ENCODE measurements at places on chromosomes 1 and 21.

DNA sequence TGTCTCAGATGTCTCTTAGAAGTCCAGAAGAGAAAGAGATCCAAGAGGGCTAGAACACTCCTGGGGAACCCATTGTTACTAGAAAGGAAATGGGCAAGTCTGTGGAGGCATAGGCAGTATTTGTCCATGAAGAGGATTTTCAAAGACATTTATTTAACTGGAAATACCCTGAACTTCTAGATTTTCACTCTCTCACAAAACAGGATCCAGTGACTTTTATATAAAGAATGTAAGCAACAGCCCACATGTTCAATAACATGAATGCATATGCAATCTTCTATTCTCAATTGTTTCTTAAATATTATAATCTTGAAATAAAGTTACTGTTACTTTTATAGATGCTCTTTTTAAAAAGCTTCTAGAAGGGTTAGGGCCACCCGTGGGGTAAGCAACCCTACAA is 53.4 kb downstream of the TBX15 start:
- DNase-seq = no peak

DNA sequence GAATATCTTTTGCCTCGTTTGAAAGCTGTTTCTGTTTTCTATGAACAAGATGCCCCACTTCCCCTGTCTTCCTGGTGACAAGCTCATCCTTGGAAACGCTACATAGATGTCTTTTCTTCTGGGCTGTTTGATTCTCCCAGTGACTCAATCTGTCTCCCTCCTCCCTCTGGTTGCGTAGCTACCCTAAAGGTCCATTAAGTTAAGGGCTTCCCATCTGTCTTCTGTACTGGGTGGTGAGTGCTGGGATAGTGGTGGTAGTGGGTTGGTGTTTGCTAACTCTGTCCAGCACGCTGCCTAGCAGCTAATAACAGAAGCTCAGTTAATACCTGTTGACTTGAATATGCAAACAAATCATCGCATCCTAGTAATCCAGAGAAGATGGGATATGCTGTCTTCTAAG is 50.2 kb upstream of the GCLM start:
- DNase-seq = no peak

- no peak for DNase-seq
Observed at GRCh38 chr1:29355375-29355774, 119.1 kb downstream of the PTPRU start.

- no peak for DNase-seq
Observed at GRCh38 chr1:165632152-165632469, 1.1 kb downstream of the MGST3 start.

- no peak for DNase-seq
Observed at GRCh38 chr1:36781098-36781497, 253.2 kb downstream of the GRIK3 start.

GRCh38 chr1:58585166-58585565 is 8.1 kb upstream of the TACSTD2 start:
- no peak for DNase-seq

- DNase-seq = no peak
Observed at GRCh38 chr1:31577515-31578192, 1.3 kb downstream of the TINAGL1 start.

DNA sequence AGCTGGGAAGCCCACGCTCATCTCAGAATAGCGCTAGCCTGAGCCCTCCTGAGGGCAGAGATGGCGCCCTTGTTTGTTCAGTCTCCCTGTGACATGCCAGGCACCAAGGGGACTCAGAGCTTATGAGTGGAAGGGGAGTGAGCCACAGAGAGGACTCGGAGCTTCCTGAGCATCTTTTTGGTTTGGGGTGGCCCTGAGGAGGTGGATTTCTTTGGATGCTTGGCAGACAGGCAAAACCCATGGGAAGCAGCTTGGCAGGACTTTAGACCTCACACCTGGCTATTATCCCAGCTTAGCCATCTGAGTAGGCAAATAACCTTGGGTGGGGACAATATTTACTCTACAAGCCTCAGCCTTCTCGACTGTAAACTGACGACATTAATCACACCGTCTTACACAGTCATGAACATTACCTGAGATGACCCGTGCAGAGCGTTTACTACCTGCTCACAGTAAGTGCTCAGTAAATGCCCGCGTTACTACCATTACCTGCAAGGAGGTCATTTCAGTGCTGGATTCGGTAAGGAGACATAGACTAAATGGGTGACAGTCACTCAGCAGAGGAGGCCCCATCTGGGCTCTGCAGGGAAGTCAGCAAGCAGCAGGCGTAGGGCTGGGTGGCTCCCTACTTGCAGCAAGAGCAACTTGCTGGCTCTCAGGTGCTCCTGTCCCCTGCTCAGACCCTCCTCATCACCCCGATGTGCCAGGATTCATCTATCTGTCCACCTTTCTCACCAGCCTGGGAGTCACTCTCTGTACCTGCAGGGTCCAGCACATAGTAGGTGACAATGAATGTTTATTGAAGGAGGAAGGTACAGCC is 54.9 kb downstream of the KLHDC7A start:
- no peak for DNase-seq

- no peak for DNase-seq
Observed at GRCh38 chr21:39022863-39023693, 160.2 kb downstream of the PSMG1 start.

DNA sequence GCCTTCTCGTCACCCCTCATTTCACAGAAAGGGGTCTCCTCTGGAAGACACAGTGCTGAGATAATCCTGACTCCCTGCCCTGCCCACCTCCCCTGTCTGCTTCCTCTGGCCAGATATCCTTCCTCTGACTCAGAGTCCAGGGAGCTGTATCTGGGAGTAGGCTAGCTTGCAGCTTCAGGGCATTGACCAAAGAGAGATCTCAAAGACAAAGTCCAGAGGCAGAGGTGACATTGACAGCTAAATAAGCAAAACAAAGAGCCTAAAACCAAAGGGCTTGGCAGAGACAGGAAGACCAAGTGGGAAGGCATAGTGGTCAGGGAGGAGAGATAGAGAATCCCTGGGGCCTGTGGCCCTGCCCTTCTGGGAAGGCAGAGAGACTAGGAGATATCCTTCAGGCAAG is 64.9 kb downstream of the TNR start:
- no peak for DNase-seq

- no peak for DNase-seq
Observed at GRCh38 chr1:236516929-236517704, 6.7 kb upstream of the LGALS8 start.

DNA sequence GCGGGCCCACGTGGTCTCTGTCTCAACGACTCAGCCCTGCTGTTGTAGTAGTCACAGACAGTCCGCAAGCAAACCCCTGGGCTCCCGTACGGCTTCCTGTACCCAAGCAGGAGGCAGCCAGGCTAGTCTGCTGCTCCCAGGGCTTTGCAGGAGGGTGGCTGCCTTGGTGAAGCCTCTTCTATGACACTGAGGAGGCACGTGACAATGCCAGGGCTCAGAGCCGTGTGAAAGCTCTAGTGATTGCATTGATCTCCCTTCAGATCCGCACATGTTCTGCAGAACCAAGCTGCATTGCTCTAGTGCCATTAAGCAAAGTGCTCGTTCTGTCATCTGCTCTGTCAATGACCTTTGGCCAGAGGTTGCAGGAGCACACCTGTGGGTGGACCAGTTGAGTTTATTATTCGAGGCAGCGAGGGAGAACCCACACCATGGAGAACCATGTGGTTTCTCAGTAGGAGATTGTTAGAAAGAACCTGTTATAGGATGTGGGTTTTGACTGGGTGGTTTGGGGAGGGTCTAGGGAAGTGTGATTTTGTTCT is 18.0 kb downstream of the UMODL1 start:
- no peak for DNase-seq

GRCh38 chr1:3240524-3241235 is 171.7 kb downstream of the PRDM16 start:
- DNase-seq = no peak

GRCh38 chr1:51514733-51515132 is 4.3 kb downstream of the EPS15 start:
- no peak for DNase-seq

DNA sequence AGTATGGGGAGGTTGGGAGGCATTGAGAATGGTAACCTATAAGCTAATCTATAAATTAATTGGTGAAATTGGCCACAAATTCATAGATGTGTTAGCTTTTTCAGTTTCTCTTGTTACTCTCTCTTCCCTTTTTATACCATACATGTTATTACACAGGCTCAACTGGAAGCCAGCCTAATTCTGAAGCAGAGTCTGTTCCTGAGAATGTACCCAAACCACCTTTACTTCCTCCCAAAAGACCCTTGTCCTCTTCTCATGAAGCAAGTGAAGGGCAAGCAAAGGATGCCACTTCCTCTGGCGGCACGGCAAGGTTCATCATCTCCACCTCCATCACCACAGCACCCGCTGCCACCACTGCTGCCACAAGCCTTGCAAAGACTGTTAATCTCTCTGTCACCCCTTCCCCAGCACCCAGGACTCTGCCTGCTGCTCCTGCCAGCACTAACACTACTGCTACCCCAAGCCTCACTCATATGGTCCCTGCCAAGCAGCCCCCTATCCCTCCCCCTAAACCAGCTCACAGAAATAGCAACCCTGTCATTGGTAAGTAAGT is 39.5 kb upstream of the RCC1 start:
- DNase-seq = no peak

DNA sequence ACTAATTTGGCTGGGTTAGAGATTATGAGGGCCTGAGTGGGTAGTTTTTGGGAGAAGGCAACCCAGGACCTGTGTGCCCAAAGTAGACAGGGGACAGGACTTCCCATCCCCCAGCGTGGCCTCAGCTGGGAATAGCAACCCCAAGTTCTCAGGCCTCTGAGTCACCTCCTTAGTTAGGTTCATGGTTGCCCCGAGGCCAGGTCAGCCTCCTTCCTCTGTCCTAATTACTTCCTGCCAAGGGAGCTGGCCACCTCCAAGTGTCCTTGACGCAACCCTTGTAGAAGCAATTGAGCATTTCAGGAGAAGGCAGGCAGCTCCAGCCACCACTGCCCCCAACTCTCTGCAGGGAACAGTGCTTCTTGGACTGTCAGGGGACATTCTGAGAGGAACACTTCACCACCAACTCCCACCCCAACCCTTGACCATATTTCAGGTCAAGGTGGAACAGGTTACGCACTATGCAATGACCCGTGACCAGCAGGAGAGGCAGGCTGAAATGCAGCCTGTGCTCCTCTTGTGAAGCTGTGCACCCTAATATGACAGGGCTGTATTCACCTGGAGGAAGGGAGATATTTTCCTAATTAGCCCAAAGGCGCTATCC is 5.1 kb upstream of the NT5C1A start:
- DNase-seq = peak; percentile 68

GRCh38 chr1:160850541-160850940 is 12.1 kb downstream of the CD244 start:
- no peak for DNase-seq

DNA sequence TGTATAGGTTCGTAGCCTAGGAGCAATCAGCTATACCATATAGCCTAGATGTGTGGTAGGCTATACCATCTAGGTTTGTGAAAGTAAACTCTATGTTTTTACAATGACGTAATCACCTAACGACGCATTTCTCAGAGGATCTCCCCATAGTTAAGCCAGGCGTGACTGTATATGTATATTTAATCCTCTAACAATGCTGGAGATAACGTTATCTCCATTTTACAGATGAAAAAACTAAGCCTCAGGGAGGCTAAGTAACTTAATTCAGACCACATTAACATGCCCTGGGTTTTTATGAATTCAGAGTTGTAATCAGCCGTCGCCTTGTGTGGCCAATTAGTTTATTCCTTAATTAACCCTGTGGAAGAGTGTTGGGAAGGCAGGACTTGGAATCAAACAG is 107.7 kb upstream of the PLXNA2 start:
- DNase-seq = no peak

GRCh38 chr1:111225717-111226400 is 1.7 kb upstream of the CHI3L2 start:
- no peak for DNase-seq

GRCh38 chr1:112687361-112687760 is 12.9 kb downstream of the MOV10 start:
- no peak for DNase-seq

DNA sequence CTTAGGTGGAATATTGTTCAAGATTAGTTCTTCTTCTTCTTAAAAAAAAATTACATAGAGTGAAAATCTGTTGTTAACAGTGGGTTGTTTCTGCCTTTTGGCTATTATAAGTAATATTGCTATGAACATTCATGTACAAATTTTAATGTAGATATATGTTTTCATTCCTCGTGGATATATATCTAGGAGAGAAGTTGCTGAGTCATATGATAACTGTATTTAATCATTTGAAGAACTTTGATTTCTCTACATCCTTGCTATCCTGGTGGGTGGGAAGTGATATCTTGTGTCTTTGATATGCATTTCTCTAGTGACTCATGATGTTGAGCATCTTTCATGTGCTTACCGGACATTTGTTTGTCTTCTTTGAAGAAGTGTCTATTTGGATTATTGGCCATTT is 29.9 kb downstream of the MAST2 start:
- no peak for DNase-seq

GRCh38 chr1:12464598-12465056 is 153.4 kb downstream of the DHRS3 start:
- no peak for DNase-seq

GRCh38 chr21:27557356-27557755 is 590.5 kb upstream of the ADAMTS5 start:
- DNase-seq = no peak

- no peak for DNase-seq
Observed at GRCh38 chr21:22842875-22843274, 1844.7 kb downstream of the NCAM2 start.

GRCh38 chr1:226764533-226764932 is 25.5 kb upstream of the ITPKB start:
- no peak for DNase-seq

GRCh38 chr1:41436281-41437010 is 48.0 kb downstream of the EDN2 start:
- DNase-seq = no peak

GRCh38 chr21:37199057-37199924 is 67.8 kb downstream of the VPS26C start:
- DNase-seq = no peak

- no peak for DNase-seq
Observed at GRCh38 chr1:54487571-54488050, 60.4 kb upstream of the ACOT11 start.

DNA sequence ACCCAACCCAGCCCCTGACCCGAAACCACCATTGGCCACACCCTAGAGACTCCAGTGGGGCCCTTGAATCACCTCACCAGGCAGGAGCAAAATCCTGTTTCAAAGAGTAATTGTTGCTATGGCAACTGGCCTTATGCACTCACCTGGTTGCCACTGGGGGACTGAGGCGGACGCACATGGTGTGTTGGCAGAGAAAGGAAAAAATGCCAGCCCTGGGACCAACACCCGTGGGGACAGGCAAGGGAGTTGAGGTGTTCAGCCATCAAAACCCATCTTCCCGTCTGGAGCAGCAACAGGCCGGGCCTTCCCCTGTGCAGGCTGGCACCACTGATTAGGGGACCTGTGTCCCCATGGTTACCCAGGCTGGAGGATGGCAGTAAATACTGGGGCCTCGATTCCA is 395.8 kb upstream of the VAMP3 start:
- DNase-seq = no peak

- DNase-seq = no peak
Observed at GRCh38 chr1:221315330-221315729, 426.6 kb downstream of the DUSP10 start.

Measured in AML-193 (cell line).